ENCODE measurements at places on chromosomes 2 and 18. TPM values are rescaled to one million over a fixed set of nuclear protein-coding genes. Genes with fewer than 3 reads are reported as not detected.

The PLCL1 gene
- total RNA-seq = 4.9 TPM

The SCG2 gene
- 0.07 TPM for total RNA-seq

The UGT1A10 gene
- total RNA-seq = not detected

The DAPL1 gene
- not detected for total RNA-seq

The CSRNP3 gene
- 13.8 TPM for total RNA-seq

The LOXHD1 gene
- 0.21 TPM for total RNA-seq

The ZNF2 gene
- total RNA-seq = 6.4 TPM
